Esophagus squamous epithelium (tissue), 5 donors: ENCODE measurements at places on chromosomes 5 and 9.

- no peak for DNase-seq
Observed at GRCh38 chr9:16672501-16672900, 198.0 kb downstream of the BNC2 start.

DNA sequence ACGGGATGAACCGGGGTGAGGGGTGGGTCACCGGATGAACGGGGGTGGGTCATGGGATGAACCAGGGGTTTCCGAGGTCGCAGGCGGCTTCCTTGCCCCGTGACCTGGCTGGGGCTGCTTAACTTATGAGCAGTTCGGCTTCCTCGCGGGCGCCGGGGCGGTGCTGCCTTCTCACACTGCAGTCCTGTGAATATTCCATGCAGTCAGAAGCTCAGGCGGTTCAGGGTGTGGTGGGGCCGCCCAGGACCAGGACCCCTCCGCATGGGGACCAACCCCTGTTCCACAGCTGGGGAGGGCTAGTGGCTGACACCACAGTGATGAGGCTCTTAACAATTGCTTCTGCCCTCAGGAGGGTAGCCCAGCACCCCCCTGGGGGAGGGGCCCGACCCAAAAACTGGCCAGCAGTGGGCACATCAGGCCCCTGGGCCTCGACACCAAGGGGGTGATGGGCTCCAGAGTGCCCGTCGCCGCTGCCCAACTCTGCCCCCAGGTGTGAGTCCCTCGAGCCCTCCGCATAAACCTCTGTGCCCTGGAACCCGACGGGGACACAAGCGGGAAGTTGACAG is 30.9 kb upstream of the SLC9A3 start:
- DNase-seq: no peak

- DNase-seq: no peak
Observed at GRCh38 chr5:124438026-124438902, 308.2 kb downstream of the ZNF608 start.

DNA sequence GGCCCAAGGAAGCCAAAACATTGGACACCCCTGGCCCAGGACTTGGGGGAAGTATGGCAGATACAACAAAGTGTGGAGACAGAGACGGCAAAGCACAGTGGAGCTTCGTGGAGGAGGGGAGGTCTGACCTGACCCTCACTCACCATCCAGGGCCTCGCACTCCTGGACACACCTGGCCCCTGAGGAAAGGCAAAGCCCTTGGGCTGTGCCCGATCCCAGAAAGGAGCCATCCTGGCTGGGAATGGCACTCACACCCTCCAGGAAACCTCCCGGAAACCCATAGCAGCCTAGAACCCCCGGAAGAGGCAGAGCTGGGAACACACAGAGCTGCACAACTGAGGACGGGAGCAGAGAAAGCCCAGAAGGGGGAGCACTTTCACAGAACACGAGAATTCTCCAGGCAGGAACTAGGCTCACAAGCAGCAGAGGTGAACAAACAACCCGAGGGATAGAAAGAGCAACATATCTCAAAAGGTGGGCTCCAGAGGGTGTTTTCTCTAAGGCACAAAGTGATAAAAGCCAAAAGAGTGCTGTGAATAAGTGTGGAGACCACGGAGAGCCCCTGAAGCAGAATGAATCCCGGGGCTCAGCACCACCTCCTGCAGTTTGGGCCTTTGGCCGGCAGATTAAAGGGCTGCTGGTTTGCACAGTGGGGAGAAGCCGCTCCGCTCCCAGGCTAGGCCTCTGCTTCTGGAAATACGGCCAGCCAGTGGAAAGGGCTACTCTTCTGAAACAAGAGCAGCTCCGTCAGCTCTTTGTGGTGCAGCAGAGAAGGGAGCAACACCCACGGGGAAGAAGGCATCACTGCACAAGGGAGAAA is 108.2 kb downstream of the UBE2R2 start:
- DNase-seq: no peak

- DNase-seq: no peak
Observed at GRCh38 chr9:21289848-21290247, 15.3 kb downstream of the IFNA5 start.

GRCh38 chr5:126562823-126563222 is 32.2 kb downstream of the ALDH7A1 start:
- DNase-seq: no peak

DNA sequence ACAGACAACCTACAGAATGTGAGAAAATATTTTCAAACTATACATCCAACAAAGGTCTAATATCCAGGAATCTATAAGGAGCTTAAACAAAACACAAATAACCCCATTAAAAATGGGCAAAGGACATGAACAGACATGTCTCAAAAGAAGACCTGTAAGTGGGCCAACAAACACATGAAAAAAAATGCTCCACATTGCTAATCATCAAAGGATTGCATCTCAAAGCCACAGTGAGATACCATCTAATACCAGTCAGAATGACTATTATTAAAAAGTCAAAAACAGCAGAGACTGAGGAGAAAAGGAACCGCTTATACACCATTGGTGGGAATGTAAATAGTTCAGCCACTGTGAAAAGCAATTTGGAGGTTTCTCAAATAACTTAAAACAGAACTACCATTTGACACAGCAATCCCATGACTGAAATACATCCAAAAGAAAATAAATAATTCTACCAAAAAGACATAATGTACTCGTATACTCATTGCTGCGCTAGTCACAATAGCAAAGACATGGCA is 39.1 kb upstream of the C5orf63 start:
- DNase-seq: no peak

GRCh38 chr9:123421801-123422455 is 65.9 kb downstream of the CRB2 start:
- DNase-seq: no peak

GRCh38 chr5:139384591-139385051 is 1.5 kb upstream of the SLC23A1 start:
- no peak for DNase-seq

GRCh38 chr9:78044189-78044588 is 12.6 kb upstream of the GNAQ start:
- DNase-seq: no peak

DNA sequence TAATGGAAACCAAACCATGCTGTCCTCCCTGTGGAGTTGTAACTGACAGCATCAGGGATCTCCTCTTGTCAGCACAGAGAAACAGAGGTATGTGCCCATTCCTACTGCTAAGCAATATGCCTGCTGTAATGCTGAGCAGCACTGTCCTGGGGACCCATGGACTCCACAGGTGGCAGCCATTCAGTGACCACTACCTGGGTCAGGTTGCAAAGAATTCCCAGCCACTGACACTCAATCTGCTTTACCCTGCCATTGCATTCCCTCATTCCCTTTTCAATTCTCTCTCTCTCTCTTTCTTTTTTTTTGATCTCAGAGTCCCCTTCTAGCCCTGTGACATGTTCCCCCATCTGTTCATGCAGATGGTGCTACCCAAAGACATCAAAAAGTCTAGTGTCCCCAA is 104.1 kb downstream of the GABRB2 start:
- no peak for DNase-seq

GRCh38 chr9:117458066-117458465 is 43.2 kb upstream of the ASTN2 start:
- no peak for DNase-seq

GRCh38 chr9:72875221-72875620 is 77.6 kb downstream of the ALDH1A1 start:
- no peak for DNase-seq

- no peak for DNase-seq
Observed at GRCh38 chr5:13866792-13867191, 77.7 kb downstream of the DNAH5 start.

DNA sequence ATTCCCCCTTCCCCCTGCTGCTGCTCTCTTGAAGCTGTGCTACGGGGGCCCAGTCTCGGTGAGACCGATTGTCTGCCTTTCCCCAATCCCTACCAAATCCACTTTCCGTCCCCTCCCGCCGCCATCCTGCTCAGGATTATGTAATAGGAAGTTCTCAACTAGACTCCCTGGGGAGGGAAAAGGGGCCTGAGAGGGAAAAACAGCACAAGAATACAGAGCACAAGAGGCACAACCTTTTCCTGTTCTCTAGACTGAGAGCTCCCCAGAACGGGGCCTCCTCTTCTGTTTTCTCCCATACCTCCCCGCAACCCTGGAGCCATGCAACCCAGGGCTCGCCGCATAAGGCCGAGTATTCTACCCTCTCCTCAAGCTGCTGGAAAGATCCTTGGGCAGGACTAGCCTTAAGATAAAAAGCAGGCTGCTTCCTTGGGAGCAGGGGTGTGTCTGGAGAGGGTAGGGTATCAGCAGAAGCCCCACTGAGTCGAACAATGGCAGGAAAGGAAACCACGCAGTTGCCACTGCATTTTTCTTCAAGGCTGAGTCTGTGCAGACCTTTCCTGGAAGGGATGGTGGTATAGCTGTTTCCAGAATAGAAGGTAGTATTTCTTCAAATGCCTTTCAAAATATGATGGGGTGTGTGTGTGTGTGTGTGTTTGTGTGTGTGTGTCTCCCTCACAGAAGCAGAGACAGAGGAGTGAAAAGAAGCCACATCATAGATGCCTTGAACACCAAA is 12.9 kb downstream of the MYORG start:
- DNase-seq: no peak

DNA sequence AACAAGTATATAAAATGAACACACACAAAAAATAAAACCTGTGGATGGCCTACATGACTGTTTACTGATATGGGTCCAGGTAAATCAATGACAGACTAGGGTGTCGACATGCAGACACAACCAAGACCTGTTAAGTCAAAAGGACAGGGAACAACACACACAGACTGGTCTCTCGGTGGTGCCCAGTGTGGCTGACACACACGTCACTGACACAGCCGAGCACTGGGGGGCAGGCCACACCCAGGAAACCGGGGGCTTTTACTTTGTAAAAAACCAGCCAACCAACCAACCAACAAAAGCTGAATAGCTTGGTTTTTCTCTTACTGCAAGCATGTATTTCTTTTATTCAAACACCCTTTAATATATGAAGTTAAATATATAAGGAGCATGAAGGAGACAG is 5.0 kb downstream of the FAM163B start:
- DNase-seq: no peak

DNA sequence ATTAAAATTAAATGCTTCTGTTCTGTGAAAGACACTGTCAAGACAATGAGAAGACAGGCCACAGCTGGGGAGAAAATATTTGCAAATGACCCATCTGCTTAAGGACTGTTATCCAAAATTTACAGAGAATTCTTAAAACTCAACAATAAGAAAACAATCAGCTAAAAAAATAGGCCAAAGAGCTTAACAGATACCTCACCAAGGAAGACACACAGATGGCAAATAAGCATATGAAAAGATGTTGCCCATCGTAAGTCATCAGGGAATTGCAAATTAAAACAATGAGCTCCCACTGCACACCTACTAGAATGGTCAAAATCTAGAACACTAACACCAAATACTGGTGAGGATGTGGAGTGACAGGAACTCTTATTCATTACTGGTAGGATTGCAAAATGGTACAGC is 10.3 kb downstream of the WNK2 start:
- no peak for DNase-seq

GRCh38 chr9:96453625-96454024 is 3.7 kb downstream of the HABP4 start:
- DNase-seq: no peak

- no peak for DNase-seq
Observed at GRCh38 chr5:178304761-178305645, 72.4 kb upstream of the PHYKPL start.
